ENCODE measurements at places on chromosomes 16 and 17.

GRCh38 chr16:85092851-85093250, 19.4 kb downstream of the CIBAR2 start:
- no peak for DNase-seq

DNA sequence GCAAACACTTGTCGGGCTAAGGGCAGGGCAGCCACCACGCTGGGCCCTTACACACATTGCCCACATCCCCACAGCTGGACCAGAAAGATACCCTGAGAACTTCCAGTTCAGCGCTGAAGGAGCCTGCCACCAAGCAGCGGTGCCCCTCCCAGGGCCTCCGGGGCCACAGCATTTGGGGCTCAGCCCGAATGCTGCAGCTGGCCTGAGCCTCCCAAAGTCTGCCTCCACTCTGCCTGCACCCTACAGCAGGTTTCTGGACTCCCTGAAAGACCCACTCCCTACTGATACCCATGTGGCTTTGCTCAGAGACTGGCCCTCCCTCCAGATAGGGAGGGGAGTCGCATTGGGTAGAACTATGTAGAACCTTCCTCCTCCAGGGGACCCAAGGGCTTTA, 1.5 kb downstream of the MCRIP1 start:
- no peak for DNase-seq

GRCh38 chr17:7238420-7239090, 702 bp downstream of the PHF23 start:
- peak; percentile 50 for DNase-seq

- no peak for DNase-seq
Observed at GRCh38 chr17:54899721-54900456, 763 bp upstream of the TOM1L1 start.

DNA sequence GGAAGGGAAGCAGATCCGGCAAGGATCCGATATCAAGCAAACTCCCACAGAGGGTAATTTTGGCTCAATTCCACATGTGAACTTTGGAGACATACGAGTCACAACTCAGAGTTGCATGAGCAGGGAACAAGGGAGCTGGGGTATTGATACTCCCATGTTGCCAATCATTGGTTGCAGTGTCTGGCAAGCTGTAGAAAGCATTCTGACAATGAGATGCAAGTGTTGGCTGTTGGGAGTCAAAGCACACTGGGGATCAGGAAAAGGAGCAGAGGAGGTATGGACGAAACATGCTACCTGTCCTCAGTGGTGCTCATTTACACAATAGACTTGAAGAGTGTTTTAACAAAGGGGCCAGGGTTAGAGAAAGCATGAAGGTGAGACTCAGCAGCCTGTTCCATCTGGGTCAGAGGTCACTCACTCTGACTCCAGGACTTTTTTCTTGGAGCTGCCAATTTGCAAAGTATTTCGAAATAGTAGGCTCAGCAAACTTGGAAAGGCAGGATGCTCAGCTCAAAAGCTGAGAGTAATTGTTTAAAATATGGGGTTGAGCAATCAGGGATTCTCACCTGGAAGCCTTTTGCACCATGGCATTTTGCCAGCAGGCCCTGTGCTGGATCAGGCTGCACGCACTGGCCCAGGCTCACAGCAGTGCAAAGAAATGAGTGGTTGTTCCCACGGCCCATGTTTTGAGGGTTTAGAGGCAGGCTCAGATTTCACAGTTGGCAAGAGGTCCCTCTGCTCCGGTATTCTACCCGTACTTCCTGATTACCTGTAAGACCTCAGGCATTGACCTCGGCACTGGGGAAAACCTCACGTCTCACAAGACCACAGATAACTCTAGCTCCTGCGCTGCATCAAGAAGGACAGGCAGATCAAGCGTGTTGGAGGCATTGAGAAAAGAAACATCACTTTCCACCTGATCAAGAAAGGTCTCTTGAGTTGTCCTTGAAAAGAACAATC, 17.6 kb upstream of the NKD1 start:
- DNase-seq: no peak

DNA sequence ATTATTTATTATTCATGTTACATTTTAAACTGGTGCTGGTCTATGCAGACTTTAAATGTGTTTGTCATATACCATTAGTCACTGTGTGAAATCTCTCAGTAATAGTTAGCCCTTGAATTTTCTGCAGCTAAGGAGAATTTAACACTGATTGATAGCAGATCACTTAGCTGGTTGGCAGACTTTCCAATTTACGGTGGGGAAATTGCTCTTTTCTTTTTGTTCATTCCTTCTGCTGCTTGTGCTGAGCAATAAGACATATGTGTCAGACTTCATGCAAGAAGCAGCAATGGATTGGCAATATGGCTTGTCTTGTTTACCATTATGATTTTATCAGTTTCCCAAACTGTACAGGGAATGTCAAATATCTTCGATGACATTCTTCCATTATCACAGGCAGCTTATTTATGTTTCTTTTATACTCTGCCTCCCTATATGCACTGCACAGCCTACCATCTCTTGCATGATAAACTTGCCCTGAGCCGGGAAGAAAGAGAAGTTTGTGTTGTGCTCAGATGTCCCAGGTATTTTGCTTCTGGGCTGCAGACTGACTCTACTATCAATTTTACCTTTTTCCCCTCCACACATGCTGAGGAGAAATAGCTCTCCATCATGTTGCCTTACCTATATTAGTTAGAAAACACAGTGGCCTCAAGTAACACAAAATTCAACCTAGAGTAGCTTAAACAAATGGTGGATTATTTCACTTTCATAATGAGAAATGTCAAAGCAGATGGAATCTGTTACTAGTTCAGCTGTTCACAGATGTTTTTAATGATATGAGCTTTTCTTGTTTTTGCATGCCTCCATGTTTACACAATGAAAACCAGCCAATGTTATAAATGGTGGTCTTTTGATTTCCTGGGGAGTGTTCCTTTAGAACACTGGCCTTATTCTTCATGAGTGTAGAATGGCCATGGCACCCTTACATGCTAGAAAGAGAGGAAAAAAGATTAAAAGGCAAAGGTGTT, 968.1 kb upstream of the GOT2 start:
- no peak for DNase-seq

- no peak for DNase-seq
Observed at GRCh38 chr17:75205793-75206163, 299 bp downstream of the NUP85 start.

- DNase-seq: no peak
Observed at GRCh38 chr16:87150681-87151280, 166.4 kb downstream of the C16orf95 start.

- no peak for DNase-seq
Observed at GRCh38 chr16:3799354-3799753, 81.2 kb downstream of the CREBBP start.

GRCh38 chr17:82281502-82282238, 8.2 kb upstream of the CSNK1D start:
- no peak for DNase-seq

DNA sequence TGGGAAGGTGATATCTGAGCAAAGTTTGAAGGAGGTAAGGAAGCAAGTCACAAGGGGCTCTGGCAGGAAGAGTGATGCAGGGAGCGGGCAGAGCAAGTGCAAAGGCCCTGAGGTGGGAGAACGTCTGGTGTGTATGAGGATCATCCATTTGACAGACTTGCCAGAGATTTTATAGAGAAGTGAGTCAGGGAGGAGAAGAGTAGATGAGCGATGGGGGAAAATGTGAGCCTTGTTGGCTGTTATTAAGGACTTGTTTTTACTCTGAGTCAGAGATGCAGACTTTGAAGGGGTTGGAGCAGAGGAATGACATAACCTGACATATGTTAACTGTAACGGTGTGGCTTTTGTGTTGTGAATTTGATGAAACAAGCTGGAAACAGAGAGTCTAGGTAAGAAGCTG, 3.5 kb upstream of the CLEC10A start:
- DNase-seq: no peak

DNA sequence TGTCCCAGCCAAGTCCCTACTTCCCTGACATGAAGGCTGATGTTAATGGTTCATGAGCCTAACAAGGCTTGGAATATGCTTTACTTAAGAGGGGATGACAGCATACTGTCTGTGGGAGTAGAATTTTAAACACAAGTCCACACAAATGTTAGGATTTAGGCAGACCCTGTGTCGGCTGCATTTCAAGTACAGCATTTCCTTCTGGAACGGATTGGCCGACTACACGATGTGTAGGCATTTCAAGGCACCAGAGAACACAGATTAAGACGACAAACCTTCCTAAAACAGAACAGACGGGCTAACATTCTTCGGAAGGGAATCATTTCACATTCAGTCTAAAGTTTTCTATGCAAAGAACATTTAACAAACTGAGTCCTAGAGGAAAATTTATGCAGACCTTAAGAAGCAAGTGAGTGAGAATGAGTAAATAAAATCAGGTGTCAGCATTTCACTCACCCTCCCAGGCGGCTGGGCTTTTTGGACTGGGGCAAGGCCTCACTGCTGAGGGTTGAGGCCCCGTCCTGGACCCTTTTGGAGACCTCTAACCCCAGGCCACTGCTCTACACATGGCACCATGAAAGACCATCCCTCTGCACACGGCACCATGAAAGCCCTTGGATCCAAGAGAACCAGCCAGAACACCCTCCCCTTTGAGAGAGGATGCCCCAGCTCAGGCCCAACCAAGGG, 67.5 kb downstream of the SMPD3 start:
- no peak for DNase-seq
